ENCODE measurements at places on chromosomes 13 and 19.

GRCh38 chr13:42384265-42384664, 112.3 kb downstream of the AKAP11 start:
- no peak for DNase-seq

GRCh38 chr13:102597029-102597961, 509 bp downstream of the TPP2 start:
- DNase-seq, result peak; percentile 27

DNA sequence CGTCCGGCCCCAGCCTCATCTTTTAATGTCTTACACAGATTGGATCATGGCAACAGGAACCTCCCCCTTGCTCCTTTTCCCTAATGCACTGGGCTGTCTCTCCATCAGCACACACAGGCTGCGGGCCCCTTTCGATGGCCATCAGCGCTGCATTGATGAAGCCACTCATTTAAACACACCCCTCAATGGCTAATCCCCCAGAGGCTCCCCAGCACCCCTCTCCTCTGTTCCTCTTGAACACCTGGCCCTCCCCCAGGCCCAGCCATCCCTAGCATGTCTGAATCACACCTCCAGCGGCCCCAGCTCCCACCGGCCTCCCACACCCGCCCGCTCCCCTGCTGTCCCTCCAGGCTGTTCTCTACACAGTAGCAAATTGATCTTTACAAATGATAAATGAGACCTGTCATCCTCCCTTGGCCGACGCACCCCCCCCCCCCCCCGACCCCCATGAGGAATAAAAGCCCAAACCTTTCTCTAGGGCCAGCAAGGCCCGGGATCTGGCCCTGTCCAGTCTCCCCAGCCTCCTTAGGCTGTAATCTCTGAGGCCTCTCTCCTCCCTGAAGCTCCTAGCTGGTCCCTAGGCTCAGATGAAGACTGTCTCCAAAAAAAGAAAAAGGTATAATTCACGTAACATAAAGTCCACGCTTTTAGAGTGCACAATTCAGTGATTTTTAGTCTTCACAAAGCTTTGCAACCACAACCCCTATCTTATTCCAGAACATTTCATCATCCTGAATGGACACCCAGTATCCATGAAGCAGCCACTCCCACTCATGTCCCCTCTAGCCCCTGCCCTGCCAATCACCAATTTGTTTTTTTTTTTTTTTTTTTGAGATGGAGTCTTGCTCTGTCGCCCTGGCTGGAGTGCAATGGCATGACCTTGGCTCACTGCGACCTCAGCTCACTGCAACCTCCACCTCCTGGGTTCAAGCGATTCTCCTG, 7.4 kb downstream of the RPL28 start:
- DNase-seq, result no peak

DNA sequence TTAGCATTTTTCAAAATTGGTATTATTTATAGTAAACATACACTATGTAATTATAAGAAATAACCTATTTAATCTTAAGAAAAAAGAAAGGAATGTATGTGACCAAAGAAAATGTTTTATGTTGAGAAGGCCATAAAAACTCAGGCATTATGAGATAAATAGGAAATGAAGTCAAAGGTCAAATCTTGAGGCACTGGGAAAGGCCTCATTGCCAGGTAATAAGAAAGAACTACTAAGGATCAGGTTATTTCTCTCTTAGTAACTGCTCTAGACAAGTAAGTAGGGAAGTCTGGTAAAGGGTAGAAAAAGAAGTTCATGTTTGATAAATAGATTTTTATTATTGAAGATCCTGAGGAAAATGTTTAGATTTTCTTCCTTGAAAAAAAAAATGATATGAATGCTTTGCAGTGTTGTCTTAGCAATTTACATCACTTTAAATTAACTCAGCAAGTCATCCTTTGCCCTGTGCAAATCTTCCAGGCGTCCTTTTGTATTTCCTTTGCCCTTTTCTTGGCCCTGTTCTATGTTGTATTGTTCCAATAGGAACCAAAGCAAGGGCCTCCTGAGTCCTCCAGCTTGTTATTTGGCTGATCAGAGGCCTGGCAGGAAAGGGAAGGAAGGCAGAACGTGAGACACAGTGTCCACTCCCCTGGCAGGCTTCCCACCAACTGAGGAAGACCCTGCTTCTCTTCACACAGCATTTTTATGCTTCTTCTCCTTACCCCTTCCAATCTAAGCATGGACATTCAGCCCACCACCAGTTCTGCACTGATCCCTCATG, 260.4 kb upstream of the MIR17HG start:
- no peak for DNase-seq

GRCh38 chr13:44379885-44380284, 6.3 kb downstream of the SERP2 start:
- no peak for DNase-seq

GRCh38 chr19:419721-420515, 11.0 kb upstream of the C2CD4C start:
- DNase-seq, result no peak

All from astrocyte of the cerebellum (primary cell).